CD4-positive, alpha-beta T cell treated with Interleukin-17A for 4 hours (primary cell): ENCODE measurements at places on chromosomes 1 and 21.
A peak's percentile ranks its signal among the peaks of the same experiment; 100 is the strongest.

DNA sequence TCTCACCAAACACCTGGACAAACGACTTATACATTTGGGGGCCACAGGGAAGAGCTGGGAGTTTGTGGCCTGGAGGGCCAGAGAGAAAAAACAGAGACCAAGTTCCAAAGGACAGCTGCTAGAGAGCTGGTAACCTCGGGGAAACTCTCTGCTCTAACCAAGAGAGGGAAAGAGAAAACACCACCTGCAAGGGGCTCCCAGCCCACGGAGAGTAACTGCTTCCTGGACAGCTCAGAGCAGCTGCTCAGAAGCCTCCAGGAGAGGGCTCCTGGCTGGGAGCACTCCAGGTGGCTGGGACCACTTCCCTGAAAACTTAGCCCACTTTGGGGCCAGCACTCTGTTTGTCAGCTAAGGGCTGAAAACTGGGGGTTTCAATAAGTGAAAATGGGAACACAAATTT is 154.8 kb upstream of the GRIK3 start:
- no peak for DNase-seq

- no peak for DNase-seq
Measured at GRCh38 chr1:199083680-199084079, 444.8 kb downstream of the PTPRC start.

DNA sequence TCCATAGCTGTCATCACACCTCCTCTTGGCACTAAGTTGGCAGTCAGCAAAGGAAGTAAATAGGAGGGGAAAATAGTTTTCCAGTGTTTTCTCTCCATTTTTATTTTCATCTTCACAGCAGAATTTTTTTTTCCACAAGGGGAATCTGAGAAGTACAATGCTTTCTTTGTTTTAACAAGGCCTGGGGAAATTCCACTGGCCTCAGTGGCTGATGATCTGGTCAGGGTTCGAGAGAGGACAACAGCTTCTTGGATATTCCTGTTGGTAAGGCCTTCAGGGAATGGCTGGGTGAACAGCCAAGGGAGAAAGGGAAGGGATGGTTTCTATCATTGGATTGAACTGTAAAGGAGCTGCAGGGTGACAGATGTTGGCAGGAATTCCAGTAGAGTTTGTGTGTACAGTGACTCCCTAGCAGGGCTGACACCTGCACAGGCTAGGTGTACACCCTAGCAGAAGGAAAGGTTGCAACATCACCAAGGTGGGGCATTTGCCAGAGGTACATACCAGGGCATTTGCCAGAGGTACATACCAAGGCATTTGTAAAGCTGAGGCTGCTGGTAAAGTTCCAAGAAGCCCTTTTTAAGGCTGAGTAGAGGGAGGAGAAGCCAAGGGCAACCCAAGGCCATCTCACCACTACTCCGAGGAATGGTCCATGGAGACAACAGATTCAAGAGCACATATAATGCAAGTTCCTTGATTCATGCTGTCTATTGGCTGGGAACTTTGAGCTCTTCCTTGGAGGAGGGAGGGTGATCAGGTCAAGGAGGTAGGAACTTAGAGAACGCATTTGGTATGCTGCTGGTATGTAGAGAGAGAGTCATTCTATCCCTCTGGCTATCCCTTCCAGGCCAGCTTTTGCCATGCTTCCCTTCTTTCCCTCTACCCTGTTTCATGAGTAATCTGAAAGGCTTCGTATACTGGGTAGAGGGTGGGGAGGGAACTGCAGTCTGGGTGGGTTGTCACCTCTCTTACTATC is 3.1 kb downstream of the GJA5 start:
- DNase-seq: no peak

GRCh38 chr1:48859456-48859855 is 82.8 kb upstream of the BEND5 start:
- DNase-seq: no peak

GRCh38 chr1:31198150-31198549 is 41.5 kb downstream of the NKAIN1 start:
- no peak for DNase-seq

DNA sequence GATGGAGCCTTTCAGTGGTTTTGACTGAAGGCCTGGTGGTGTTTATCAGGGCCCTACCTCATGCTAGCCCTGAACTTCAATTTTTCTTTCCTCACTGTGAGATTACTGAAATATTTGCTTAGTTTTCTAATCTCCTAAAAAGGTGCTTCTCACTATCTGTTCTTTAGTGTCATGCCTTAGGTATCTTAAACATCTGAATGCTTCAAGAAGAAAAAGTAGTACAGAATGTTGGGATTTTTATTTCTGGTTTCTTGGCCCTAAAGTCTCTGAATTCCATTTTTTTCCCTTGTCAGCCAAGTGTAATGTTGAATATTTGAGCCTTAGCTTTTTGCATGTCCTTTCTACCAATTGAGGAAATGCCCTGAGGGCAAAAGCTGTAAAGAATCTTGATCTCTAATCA is 47.9 kb upstream of the PRKACB start:
- no peak for DNase-seq

- DNase-seq: no peak
Measured at GRCh38 chr1:88777604-88778149, 93.6 kb downstream of the PKN2 start.

- DNase-seq: no peak
Measured at GRCh38 chr1:197981561-197981960, 64.4 kb downstream of the LHX9 start.

DNA sequence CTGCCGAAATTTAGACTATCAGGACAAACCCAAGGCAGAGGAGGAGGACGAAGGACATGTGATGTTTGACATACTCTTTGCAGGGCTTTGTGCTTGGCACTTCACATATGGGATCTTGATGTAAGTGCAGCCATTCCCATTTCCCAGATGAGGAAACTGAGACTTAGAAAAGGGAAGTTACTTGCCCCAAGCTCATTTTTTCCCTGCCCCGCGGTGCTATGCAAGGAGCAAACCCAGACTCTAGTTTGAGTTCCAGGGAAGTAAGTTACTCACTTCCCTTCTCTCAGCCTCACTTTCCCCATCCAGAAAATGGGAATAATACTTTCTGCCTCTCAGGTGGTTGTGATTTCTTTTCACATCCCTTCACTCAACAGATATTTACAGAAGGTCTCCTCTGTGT is 4.5 kb upstream of the FOXO6 start:
- no peak for DNase-seq

- peak; percentile 37 for DNase-seq
Measured at GRCh38 chr21:31665397-31665796, 5.9 kb downstream of the SOD1 start.

DNA sequence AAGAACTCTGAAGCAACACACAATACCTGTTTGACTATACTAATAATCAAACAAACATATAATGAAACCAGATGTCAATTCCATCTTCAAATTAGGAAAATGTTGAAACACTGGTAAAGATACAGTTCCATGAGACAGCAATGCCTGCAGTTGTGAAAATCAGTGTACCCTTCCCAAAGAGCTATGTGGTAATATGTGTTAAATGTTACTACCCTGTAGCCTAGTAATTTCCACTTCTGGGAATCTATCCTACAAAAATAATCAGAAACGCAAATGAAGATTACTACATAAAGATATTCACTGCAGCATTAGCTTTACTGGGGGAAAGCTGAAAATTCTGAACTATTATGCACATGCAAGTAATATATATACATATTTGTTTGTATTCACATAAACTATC is 16.9 kb downstream of the GLIS1 start:
- DNase-seq: no peak

DNA sequence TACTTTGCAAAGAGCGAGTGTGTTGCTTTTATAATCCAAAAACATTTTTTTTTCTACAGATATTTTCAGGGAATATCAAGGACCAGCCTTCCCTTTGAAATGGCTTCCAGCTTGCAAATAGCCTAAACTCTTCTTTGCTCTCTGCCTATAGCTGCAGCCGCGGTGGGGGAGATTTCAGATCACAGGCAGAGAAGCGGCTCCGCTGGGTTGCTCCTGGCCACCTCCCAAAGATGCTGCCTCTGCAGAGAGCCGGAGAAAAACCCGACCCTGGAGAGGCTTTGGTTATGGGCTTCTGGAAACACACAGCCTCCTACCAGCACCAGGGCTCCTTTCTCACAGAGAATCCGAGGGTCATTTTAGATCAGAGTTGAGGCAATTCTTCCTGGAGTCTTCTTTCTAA is 18.6 kb upstream of the PAX7 start:
- DNase-seq: no peak

- DNase-seq: no peak
Measured at GRCh38 chr1:5796028-5796427, 196.2 kb downstream of the NPHP4 start.

DNA sequence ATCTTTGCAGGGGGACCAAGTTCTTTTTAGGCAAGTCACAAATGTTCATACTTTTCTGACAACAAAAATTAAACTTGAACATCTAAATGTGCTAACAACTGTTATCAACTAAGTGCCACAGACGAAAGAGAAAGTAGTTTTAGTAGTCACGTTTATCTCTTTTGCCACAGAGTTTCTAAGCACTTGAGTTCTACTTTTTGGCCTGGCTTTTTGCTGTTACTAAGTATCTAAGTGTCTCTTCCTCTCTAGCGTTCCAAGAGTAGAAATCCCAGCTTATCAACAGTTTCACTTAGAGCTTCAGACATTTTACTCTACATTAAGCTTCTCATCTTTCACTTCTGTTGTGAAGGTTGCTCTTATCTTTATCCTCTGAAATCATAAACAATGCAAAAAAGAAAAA is 34.2 kb downstream of the GATAD2B start:
- DNase-seq: no peak

GRCh38 chr1:232620356-232620969 is 9.5 kb downstream of the SIPA1L2 start:
- no peak for DNase-seq

GRCh38 chr1:25916460-25916859 is 10.2 kb upstream of the STMN1 start:
- no peak for DNase-seq

GRCh38 chr1:39695016-39695415 is 3.8 kb upstream of the HPCAL4 start:
- no peak for DNase-seq

- peak; percentile 69 for DNase-seq
Measured at GRCh38 chr1:11736746-11737639, 1.1 kb downstream of the AGTRAP start.

DNA sequence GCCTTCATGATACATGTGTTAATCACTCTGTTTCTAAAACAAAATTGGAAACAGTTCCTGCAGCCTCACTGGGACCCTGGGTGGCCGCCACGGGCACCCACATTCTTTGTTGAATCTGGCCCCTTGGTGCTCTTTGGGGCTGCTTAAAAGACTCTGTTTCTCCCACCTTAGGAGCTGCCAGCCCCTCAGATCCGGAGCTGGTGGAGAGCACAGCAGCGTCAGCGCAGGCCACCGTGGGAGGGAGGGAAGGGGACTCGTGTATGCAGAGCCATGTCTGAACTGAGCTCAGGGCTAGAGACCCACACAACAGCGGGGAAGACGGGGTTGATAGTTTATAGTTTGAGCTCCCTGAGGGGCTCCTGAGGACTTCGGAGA is 121.2 kb downstream of the CNIH3 start:
- no peak for DNase-seq

- no peak for DNase-seq
Measured at GRCh38 chr1:57384901-57385300, 39.0 kb downstream of the DAB1 start.

DNA sequence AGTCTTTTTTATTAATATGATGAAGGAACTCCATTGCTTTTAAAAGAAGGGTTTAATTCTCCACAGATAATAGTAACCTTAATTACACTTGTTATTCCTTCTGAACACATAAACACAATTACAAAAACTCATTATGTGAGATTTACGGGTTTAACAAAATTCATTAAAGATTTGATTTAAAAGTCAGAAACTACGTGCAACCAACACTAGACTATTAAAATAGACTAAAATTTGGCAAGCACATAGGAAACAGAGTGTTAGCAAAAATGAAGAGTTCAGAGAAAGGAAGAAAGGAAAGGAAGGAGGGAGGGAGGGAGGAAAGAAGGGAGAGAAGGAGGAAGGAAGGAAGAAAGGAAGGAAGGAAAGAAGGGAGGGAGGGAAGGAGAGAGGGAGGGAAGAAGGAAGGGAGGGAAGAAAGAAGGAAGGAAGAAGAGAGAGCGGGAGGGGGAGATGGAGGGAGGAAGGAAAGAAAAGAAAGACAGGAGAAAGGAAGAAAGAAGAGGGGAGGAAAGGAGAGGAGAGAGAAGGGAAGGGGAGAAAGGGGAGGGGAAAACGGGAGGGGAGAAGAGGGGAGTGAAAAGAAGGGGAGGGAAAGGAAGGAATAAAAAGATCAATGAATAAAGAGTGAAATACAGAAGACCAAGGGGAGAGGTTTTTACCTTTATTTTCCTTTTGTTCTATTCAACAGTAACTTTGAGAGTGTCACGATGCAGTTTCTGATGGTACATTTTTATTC is 123.4 kb upstream of the LYPLAL1 start:
- DNase-seq: no peak

GRCh38 chr1:40633523-40633922 is 32.0 kb downstream of the RIMS3 start:
- DNase-seq: no peak

- no peak for DNase-seq
Measured at GRCh38 chr1:230280906-230281413, 145.2 kb downstream of the PGBD5 start.

- DNase-seq: no peak
Measured at GRCh38 chr1:104018922-104019674, 269.4 kb downstream of the AMY1C start.

GRCh38 chr21:8989261-8989711 is 1532.1 kb upstream of the TPTE start:
- no peak for DNase-seq
